ENCODE measurements at places on chromosomes 4 and X.

DNA sequence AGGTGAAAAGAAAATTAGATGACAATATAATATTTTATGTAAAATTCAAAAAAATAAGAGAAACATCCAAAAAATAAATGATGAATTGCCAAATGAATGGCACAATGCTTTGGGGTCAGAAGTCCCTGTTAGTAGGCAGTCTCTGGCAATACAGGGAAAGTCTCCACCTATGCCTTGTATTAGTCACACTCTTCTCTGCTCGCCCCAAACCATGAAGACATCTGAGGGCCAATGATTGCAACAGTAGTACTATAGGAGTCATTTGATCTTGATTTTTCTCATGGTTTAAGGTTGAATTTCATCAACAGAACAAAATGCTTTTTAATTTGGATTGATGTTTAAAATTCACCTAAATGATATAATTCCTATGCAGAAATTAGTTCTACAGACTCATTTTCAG, 3.9 kb upstream of the PRSS12 start:
- peak; percentile 49 for DNase-seq

GRCh38 chr4:142923619-142924018, 77.5 kb upstream of the INPP4B start:
- DNase-seq = no peak

GRCh38 chr4:184273166-184274147, 55.8 kb upstream of the ENPP6 start:
- DNase-seq = no peak

DNA sequence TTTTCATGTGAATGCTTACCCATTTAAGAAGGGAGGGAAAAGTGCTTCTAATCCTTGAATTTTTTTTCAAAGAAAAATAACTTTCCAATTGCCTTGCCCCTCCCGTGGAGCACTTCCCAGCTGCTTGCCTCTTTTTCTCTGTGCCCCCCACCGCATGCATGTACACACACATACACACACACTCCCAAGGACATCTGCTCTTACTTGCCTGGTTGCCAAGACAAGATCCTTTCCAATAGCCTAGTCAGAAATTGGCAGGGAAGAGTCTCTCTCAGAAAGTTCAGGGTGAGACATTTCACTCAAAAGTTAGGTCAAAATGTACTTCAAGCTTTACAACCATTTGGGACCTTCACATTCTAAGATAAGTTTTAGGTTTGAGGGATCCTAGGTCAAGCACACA, 10.9 kb downstream of the HHIP start:
- DNase-seq = no peak

GRCh38 chr4:77194989-77195388, 38.0 kb downstream of the CCNG2 start:
- DNase-seq = no peak

DNA sequence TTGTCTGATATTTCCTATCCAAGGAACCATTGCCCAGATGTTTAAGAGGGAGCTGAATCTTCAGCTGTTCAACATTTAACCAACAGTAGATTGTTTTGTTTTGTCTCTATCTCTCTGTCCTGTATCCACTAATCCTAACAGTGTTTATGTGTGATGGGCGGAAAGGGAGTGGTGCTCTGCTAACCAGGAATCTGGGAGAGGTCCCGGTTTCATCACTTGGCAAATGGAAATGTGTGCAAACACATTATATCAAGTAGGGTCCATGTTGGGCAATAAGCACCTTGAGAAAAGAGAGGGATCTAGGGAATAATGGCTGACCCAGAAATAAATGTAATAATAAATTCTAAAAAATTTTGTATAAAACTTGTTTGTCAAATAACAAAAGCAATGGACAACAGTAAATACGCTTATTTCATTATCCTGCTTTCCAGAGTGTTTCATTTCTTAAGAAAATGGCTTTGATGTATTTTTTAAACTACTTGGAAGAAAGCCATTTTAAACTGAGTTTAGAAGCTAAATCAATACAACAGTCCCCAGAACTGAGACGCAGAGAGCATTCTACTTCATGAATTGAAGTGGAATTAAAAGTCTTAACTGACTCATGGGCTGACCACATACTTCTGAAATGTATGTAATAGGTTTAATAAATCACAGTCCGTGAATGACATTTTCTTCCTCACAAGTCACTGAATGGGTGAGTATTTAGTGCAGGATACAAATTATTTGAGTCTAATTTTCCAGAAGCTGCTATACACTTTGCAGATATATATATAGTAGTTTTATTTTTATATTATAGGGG, 55.8 kb downstream of the EMCN start:
- DNase-seq = peak; percentile 82

DNA sequence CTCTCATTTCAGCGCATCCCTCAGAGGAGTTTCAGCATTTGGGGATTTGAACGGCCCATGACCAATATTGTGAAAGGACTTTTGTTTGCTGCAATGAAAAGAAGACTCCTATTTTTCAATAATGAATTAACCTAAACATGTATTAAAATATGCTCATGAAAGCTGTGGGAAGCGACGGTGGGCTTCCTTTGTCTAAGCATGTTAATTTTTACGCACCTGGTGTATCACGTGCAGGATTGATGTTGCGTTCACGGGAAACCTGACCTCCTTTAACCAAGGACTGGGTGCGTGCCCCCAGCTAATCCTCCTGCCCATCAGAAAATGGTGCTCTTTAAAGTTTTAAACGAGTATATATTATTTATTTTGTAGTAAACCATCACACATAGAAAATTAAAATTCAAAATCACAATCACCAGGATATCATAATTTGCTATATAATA, 590 bp upstream of the CCDC110 start:
- no peak for DNase-seq

DNA sequence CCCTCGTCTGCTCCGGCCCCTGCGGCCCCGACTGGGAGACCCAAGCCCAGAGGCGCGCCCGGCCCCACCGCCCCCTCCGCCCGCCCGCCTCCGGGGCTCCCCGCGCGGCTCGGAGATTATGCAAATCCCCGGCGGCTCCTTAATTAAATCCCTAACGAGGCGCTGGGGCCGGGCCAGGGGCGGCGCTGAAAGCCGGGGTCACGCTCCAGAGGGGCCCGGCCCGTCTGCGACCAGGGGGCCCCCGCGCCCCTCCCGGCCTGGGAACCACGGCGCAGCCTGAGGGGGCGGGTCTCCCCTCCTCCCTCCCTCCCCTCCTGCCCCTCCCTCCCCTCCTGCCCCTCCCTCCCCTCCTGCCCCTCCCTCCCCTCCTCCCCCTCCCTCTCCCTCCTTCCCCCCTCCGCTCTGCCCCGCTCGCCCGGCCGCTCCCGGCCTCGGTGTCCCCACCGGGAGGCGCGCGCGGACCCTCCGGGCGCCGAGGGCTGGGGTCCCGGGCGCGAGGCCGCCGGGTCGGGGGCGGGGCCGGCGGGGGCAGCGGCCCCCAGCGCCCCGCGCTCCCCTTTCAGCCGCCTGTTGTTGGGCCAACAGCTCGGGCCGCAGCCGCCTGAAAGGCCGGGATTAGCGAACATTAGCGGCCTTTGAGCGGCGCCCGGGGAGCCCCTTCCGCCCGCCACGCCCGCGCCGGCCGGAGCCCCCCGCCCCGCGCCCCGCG, 25.9 kb upstream of the FGFR3 start:
- peak; percentile 27 for DNase-seq

GRCh38 chr4:22407361-22407760, 108.5 kb downstream of the ADGRA3 start:
- DNase-seq = no peak

GRCh38 chr4:173212379-173212778, 43.8 kb downstream of the GALNT7 start:
- DNase-seq = peak; percentile 35

DNA sequence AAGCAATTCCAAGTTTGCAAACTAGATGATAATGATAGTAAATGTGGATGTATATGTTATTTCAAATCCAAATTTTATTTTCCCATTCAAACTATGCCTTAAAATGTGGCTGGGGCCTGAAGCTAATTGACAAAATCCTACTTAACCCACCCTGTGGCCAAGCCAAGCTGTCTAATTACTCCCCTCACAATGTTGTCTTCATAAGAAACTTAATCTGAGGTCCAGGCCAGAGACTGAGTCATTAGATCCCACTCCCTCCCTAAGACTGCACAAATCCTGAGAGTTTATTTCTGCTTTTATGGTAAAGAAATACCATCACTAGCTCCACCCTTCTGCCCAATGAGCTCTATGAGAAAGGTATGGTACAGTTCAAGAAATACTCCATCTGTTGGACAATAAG, 16.6 kb downstream of the SMPX start:
- DNase-seq = no peak

DNA sequence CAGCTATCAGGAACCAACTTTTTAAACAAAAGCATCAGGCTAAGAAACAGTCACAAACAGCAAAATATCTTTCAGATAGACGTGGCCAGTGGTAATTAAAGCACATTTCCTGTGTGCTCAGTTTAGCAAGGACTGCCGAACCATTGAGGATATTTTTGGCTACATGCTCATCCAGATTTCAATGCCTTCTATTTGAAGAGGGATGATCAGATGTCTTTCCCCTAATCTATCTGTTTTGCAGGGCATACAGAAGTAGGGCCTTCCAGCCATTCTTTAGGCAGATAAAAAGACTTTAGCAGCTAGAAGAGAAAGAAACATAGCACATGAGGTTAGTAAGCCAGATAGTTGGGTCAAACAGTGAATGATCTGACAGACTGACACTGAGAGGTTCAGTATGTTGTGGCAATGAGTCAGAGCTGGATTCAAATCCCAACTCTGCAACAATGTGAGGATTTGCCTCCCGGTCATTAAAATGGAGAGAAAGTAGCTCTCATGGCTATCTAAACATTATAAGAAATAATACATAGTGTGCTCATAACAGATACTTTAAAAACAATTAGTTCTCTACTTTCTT, 100.0 kb upstream of the PRKG2 start:
- DNase-seq = peak; percentile 94

DNA sequence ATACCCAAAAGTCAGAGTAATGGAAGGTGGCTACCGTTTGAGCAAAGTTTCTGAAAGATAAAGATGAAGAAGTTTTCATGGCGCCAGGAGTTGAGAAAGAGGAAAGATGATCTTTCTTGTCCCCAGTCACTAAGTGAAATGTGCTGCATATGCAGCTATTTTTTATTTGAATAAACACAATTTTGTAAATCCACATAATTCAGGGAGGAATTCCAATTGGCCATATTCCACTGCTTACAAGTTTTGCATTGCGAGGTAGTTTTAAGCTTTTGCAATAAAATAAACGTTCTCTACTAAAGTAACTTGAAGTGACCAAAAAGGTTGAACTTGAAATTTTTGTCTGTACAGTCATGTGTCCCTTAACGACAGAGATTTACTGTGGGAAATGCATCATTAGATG, 139.3 kb upstream of the VCX2 start:
- DNase-seq = no peak

DNA sequence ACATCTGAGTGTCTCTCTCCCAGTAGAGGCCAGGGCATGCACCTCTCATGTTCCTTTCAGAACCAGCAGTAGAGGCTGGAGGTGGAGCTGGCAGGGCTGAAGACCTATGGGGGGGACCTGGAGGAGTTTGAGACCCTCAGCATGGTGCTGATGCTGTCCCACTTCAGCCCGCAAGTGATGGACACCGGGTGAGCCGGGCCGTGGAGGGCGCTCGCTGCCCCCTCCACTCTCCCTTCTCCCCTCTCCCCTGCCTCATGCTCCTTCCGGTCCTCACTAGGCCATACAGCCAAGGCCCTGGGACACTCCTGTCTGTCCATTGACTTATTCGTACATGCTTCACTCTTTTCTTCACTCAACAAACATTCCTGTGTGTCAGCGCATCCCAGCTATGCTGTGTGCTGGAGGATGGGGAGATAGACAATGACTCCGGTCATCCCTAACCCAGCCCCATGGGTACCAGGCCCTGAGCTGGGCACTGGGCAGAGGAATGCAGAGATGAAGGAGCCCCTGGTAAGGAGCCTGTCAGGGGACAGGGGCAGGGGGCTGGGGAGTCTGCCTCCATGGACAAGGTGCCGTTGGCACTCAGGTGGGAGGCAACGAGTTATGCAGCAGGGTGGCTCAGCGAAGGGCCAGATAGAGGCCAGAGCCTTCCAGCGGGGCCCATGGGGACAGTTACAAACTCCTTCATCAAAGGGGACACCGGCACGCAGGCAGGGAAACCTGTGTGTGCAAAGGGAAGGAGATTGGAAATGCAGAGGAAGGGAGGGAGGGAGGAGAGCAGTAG, 28.4 kb upstream of the WFS1 start:
- DNase-seq = no peak

- DNase-seq = no peak
Measured at GRCh38 chr4:33714971-33715370, 2529.3 kb downstream of the ARAP2 start.

All from fibroblast of lung (primary cell).